ENCODE measurements at places on chromosomes 2 and 18.

DNA sequence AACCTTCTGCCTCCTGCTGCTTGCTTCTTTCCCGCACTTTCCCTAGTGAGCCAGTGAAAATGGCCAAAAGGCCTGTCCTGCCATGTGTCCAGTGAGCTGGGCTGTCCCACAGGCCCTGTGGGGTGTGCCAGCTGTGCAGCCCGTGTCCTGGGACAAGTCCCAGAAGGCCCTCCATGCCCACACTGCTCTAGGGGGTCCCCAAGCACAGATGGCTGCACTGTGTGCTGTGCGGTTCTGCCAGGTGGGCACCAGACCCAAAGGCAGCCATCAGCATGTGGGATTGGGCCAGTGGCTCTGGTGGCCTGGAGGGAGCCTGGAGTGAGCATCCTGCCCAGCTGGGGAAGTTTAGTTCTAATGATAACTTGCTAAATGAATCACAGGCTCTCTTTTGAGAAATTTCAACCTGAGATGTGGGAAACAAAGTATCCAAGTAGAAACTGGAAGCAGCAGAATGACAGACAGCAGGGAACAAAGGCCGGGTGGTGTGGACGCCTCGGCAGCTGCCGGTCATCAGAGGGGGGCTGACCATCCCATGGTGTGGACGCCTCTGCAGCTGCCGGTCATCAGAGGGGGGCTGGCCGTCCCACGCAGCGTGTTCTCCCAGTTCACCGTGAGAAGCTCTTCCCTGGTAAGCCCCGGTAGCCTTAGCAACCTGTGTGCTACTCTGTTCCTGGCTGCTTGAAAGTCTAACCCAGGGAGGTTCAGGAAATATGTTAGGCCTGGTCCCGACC, 9.9 kb upstream of the CNDP2 start:
- DNase-seq, result no peak

GRCh38 chr2:62217421-62217820, 21.5 kb downstream of the B3GNT2 start:
- no peak for DNase-seq

- DNase-seq, result no peak
Measured at GRCh38 chr2:25437881-25438662, 96.3 kb upstream of the DNMT3A start.

GRCh38 chr2:146642066-146642465, 1202.8 kb upstream of the ACVR2A start:
- no peak for DNase-seq

- DNase-seq, result no peak
Measured at GRCh38 chr2:1652034-1652790, 92.1 kb downstream of the PXDN start.

GRCh38 chr2:7203056-7203467, 285.9 kb downstream of the RNF144A start:
- peak; percentile 59 for DNase-seq

DNA sequence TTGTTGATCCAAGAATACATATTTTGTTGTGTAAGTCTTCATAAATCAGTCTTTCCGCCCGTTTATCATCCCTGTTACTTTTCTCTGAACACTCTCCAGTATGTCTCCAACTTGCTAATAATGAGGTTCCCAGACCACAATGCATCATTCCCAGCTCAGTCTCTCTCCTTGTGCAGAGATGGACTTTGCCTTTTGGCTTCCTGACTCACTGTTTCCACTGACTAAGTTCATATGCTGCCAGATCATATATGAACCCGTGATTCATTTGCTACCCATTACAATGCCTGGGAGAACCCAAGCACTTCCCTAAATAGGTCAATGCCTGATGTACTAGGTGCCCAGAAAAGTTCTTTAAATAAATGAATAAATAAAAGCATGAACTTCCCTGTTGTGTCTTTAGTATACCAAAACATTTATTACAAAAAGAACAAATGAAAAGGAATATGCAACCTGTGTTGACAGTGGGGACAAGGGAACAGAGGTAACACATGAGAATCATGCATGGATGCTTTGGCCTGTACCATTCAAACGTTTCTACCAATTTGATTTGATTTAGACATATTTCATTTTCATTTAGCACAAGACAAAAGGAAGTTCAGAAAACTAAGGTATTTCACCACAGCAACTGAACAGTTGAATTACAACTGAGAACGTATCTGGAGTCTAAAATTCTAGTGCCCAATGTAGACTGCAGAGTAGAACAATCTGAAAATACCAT, 215.4 kb upstream of the HNRNPA3 start:
- DNase-seq, result no peak

DNA sequence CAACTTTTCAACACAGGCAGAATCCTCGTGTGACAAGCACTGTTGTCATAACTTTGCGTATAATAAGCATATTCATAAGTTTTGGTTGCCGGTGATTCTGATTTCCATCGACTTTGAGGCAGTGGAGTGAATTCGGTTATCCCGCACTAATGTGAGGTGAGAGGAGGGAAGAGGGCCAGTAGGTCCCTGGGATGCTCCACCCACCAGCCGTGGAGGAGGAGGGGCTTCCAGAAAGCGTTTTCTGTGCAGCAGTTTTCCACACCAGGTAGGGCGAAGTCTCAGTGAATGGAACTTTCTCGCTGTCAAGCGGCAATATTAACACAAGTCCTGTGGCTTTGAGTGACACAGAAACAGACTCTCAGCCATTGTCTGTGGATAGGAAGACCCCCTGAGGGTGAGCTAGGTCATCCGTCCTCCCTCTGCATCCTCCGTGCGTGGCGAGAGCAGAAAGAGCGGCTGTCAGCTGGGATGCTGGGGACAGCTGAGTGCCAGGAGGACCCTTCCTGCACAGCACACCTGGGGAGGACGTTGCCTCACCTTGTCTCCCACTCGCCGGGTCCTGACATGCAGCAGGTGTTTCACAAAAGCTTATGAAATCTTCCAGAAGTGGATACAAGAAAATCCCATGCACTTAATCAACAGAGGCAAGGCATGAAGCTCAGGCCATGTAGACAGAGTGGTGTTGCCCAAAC, 67.5 kb downstream of the DCDC2C start:
- no peak for DNase-seq

DNA sequence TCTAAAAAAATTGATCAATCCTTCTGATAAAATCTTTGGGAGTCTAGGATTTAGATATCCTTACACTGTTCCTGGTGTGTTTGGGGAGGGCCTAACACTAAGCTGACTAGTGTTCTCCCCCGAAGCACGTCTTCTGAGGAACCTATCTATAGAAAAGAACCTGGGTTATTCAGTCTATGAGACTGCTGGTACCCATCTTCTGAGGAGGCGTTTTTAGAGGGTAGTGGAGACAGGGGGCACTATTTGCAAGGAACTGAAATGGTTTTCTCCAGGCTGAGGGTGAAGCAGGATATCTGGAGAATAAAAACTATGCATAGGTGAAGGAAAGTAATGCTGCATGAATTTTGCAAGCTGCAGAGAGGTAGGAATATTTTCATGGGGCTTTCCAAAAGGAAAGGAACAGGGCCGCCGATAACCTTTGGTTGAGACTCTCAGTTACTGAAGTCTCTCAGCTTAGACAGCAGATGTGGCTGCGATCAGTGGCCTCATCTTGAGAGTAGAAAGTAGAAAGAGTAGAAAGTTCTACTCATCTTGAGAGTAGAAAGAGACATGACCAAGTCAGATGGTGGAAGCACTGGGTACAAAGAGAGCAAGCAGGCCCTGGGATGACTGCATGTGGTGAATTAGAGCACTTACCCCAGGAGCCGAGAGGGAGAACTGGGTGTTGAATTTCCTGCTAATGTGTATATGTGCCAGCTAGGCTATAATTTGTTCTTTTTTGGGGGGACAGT, 31.8 kb upstream of the KCNE4 start:
- no peak for DNase-seq

- no peak for DNase-seq
Measured at GRCh38 chr2:21381421-21381820, 257.7 kb downstream of the TDRD15 start.

DNA sequence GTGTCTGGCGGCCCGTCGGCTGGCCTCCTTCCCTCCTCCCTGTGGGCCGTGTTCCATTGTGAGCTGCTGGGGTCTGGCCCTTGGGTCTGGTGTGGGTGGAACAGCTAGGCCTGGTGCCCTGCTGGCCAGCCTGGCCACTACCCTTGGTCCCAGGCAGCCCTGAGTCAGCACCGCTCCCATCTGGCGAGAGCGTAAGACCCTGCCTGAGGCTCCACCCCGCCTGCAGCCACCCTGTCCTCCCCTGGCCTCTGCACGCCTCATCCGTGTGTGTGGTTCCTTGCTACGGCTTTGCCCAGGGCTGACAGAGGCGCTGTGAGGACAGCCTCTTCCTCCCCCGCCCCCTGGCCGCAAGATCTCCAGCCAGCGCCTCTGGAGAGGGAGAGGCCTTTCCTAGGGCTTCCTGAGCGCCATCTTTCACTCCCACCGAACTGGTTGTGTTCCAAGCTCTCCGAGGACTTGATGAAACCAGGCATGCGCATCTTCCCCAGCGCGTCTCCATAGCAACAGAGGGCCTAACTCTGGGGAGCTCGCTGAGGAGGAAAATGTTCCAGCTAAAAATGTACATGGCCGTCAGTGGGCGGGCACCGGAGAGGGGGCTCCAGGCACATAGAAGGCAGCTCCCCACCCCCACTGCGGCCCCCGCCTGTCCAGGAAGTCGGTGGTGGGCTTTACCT, 83.0 kb downstream of the STPG4 start:
- DNase-seq, result no peak

GRCh38 chr2:136344339-136344738, 226.4 kb upstream of the CXCR4 start:
- DNase-seq, result no peak

- DNase-seq, result no peak
Measured at GRCh38 chr2:182522405-182522896, 95.6 kb upstream of the PDE1A start.

- DNase-seq, result no peak
Measured at GRCh38 chr2:165425556-165425955, 43.9 kb upstream of the CSRNP3 start.

- no peak for DNase-seq
Measured at GRCh38 chr18:6819332-6819731, 89.8 kb downstream of the ARHGAP28 start.

GRCh38 chr2:218366621-218367414, 10.2 kb downstream of the CATIP start:
- DNase-seq, result no peak

DNA sequence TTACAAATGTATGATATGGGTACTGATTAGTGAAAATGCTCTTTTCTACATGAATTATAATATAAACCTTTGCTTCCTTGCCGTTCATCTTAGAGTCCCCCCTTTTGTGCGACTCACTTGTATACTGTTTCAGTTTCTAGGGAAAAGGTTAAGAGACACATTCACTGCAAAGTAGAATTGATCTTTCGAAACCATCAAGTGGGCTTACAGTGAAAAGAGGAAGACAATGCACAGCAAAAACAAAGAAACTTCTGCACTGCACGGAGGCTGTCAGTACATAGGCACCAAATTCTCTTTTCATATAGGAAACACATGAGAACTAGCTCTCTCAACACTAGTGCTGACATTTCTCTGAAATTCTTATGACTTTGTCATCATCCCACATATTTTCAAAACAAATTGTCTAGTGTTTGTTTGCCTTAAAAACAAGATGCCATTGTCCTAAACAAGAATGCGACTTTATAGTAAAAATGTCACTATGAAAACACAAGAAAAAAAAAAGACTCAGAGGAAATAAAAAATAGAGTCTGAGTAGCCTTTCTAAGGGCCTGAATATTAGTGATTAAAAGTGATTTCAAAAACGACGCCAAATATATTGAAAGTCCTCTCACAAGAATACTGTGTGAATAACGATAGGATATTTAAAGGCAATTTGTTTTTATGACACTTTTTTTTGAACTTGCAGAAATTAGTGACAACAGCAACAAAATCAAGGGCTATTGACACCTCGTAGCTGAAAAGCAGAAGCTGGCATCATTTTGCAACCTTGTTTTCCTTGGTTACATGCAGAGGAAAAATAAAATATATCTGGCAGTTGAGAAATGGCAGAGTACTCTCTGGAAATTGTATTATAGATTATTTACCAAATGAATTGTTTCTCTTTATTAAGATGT, 827.0 kb downstream of the BCL11A start:
- no peak for DNase-seq

GRCh38 chr2:42663828-42664227, 95.4 kb downstream of the MTA3 start:
- no peak for DNase-seq

DNA sequence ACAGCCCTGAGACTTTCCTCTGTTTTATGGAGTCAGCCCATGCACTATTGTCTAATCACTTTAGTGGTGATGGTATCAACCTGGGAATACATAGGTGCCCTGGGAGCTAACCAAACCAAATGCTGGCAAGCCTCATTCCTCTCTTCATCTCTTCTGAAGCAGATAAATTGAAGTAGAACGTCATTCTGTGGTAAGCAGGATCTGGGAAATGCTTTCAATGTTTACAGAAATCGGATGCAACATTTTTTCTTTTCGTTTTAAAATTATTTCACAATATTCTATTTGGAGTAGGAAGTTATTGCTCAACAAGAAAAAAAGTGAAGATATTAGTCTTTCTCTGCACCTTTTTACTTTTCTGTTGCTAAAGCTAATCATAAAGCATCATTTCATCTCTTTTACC, 114.2 kb downstream of the RBMS1 start:
- no peak for DNase-seq

- no peak for DNase-seq
Measured at GRCh38 chr2:143294068-143294467, 164.8 kb downstream of the ARHGAP15 start.

DNA sequence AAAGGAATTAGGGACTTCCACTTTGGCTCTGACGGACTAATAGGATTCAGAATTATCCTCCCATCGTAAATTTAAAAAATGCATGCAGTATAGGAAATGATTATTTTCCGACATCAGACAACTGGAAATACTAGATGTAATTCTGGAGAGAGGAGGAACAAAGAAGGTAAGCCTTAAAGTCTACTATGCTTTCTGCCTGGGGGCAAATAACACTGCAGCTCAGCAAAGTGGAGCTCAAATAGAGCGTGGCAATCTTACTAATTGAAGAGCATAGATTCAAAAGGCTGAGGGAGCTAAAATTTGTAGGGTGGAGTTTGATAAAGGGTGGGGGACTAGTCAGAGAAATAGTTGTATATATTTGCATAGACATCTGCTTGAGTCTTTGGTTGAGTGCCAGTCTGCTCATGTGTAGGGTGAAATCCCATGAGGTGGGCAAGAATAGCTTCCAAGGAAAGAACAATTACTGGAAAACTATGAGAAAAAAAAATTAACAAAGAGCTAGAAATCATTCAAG, 23.8 kb downstream of the COPS8 start:
- no peak for DNase-seq

DNA sequence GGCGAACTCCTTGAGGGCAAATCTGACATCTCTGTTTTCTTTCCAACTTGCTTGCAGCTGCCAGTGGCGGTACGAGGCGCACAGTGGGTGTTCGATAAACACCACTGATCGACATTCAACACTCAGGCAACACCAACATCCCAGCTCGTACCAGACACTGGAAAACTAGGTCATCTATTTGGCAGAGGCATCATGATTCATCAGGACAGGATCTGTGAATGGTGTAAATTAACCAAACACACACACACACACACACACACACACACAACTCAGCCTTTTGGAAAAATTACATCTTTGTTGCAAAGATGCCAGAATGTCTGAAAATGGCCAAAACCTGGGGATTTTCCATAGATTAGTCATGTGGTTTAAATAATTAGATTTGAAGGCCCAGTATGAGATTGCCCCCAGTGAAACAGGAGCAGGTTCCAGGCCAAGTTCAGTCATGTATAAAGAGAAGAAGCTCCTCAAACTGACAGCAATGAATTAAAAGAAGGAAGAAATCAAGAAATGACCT, 150.5 kb upstream of the NCKAP5 start:
- no peak for DNase-seq

- DNase-seq, result no peak
Measured at GRCh38 chr2:159650574-159650973, 34.2 kb upstream of the BAZ2B start.

GRCh38 chr18:56888978-56889377, 237.8 kb downstream of the WDR7 start:
- no peak for DNase-seq
